ENCODE measurements at places on chromosomes 6 and 20. TPM values are rescaled to one million over a fixed set of nuclear protein-coding genes. Genes with fewer than 3 reads are reported as not detected.

The FOXF2 gene
- 5.2 TPM for total RNA-seq

DNA sequence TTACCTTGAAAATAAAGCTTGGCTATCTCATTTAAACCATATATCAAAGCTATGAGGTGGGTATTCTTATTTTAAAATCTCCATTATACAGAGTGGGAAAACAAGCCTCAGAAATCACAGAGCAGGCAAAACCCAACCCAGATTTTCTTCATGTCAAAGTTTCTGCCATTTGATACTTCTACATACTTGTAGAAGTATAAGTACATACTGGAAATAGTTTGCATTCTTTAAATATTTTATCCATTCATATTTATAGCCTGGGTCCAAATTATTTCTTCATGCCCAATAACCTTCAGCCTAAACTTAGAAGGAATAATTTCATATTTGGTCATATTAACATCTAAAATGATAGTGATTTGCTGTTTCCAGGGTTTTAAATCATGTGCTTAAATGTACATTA, 61.8 kb downstream of the MLIP start:
- H3K4me3 ChIP-seq, result no peak overlapping the region
- no peak for DNase-seq
- H3K36me3 ChIP-seq, result no peaks in the 10 kb centered on the region
- no peak overlapping the region for H3K27ac ChIP-seq
- no peaks in the 10 kb centered on the region for H3K27me3 ChIP-seq

GRCh38 chr6:97177905-97178304, 105.1 kb downstream of the MMS22L start:
- H3K27ac ChIP-seq, result no peak overlapping the region
- H3K4me1 ChIP-seq, result no peaks in the 10 kb centered on the region
- DNase-seq, result no peak
- H3K36me3 ChIP-seq, result no peaks in the 10 kb centered on the region
- H3K27me3 ChIP-seq, result no peaks in the 10 kb centered on the region
- no peak overlapping the region for H3K4me3 ChIP-seq

DNA sequence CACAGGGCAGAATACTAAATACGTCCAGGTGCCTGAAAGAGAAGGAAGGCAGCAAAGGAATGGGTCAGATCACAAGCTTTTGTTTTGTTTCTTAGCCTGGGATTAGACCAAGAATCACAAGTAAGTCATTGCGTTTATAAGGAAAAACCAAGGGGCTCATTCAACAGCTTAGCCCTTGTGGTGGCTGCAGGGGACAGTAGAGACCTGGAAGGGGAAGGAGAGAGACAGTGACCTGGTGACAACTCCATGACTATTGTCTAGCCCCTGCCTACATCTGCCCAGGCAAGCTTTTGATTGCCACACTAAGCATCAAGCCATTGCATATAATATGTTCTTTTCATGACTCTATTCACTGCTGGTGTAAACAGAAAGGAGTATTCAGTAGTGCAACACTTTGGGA, 30.2 kb upstream of the TBC1D7 start:
- H3K36me3 ChIP-seq, result no peaks in the 10 kb centered on the region
- no peak overlapping the region for H3K4me3 ChIP-seq
- H3K27ac ChIP-seq, result no peak overlapping the region
- no peak for DNase-seq
- no peaks in the 10 kb centered on the region for H3K4me1 ChIP-seq

DNA sequence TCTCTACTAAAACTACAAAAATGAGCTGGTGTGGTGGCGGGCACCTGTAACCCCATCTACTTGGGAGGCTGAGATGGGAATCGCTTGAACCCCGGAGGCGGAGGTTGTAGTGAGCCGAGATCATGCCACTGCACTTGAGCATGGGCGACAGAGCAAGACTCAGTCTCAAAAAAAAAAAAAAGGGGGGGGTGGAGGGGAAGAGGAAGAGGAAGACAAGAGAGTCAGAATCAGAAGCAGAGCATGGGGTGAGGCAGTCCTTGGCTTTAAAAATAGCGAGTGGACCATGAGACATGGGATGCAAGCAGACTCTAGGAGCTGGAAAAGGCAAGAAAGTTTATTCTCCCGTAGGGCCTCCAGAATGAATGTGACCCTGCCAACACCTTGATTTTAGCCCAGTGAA, 3.9 kb upstream of the SLC9A8 start:
- DNase-seq, result no peak
- H3K27me3 ChIP-seq, result no peaks in the 10 kb centered on the region
- no peaks in the 10 kb centered on the region for H3K36me3 ChIP-seq
- H3K4me3 ChIP-seq, result no peak overlapping the region

DNA sequence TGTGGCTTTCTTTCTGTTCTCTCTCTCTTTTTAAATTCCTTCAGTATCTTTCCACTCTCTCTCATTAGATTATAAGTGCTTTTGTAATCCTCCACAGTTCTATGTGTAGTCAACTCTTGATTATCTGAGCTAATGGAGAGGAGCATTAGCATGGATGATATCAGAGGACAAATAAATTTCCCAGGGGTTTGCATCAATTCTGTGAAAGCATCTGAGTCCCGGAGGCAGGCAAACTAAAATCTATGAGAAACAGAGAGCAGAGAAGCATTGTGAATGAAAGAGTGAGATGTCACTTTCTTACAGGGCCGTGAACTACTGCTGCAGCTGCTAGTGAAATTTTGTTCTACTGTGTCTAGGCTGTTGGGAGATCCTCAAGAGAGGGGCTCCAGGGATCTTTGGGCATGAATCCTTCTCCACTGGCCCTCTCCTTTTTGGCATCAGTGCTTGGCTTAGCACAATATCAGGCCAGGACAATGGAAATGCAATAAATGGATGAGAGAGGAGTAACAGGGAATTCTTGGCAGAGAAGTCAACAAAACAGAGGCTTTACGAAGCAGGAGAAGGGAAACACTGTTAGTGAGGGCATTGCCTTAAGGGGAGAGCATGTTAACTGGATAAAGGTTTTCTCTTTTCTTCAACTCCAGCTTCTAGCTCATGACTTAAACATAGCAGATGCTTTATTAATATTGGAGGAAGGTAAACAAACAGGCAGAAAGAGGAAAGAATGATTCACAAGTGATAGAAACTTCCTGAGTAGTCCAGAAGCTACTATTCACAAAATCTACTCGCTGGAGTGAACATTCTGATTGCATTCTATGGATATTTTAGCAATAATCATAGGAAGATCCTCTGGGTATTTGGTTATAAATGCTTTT, 847.0 kb upstream of the MAP3K7 start:
- H3K27ac ChIP-seq, result no peak overlapping the region
- H3K36me3 ChIP-seq, result no peaks in the 10 kb centered on the region
- no peaks in the 10 kb centered on the region for H3K27me3 ChIP-seq
- DNase-seq, result no peak

DNA sequence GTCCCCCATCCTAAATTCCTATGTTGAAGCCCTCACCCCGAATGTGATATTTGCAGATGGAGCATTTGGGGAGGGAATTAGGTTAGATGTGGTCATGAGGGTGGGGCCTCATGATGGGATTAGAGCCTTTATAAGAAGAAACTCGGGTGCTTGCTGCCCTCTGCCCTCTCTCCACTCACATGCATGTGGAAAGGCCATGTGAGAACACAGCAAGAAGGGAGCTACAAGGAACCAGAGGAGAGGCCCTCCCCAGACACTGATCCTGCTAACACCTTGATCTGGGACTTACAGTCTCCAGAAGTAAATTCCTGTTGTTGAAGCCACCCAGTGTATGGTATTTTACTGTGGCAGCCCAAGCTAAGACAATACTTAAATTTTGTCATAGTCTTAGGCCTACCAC, 69.6 kb upstream of the TULP1 start:
- H3K4me3 ChIP-seq, result no peak overlapping the region
- no peak for DNase-seq
- peaks cover 74% of the 10 kb centered on the region for H3K36me3 ChIP-seq
- peaks cover 6% of the 10 kb centered on the region for H3K4me1 ChIP-seq

DNA sequence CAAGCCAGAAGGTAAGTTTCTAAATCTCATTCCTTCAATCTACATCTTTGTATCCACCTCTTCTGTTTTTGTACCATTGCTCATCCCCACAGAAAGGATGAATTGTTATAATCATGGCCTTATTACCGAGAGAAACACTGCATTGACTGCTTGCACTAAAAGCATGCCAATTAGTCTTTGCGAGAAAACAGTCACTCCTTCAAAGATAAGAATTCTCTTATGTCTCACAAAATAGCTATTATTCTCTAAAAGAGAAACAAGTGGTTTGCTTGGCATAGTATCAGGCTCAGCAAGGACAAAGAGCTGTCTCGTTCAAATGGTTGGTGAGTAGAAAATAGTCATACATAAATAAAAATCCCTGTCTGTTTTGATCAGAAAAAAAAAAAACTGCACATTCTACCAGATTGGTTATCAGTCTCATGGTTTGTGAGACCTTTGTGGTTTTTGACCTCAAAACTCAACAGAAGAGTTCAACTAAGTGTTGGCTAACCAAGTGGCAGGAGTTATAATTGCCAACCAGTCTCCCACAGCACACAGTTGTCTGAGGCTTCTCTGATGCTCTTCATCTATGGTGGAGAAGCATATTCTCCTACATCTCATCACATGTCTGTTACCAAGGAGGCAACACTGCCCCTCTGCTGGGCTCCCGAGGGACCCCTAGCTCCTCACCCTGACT, 35.1 kb upstream of the ARMH2 start:
- H3K36me3 ChIP-seq, result no peaks in the 10 kb centered on the region
- H3K4me1 ChIP-seq, result no peaks in the 10 kb centered on the region
- no peak overlapping the region for H3K27ac ChIP-seq
- no peak for DNase-seq

DNA sequence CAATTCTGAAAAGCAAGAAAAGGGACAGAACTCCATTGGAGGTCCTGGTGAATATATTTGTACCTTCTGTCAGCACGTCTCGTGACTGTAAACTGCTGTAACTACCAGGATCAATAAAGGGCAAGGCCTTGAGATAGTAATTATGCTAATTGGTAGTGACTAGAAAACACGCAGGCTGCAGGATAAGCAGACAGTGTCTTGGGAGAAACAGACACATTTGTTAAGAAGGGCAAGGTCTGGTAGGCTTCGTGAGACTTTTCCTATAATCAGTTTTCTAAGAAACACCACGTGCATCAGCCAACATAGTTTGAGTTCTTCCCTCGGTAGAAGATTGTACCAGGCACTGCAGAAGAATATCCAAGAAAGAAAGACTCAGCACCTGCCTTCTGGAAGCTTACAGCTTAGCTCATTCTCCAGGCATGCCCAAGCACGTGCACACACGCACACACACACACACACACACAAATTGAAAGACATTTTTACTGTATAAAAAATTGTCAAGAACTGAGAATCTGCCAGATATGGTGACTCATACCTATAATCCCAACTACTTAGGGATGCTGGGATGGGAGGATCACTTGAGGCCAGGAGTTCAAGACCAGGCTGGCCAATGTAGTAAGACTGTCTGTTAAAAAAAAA, 167.0 kb upstream of the SASH1 start:
- no peak overlapping the region for H3K4me3 ChIP-seq
- no peaks in the 10 kb centered on the region for H3K27me3 ChIP-seq
- no peak for DNase-seq
- no peaks in the 10 kb centered on the region for H3K36me3 ChIP-seq
- no peaks in the 10 kb centered on the region for H3K4me1 ChIP-seq

DNA sequence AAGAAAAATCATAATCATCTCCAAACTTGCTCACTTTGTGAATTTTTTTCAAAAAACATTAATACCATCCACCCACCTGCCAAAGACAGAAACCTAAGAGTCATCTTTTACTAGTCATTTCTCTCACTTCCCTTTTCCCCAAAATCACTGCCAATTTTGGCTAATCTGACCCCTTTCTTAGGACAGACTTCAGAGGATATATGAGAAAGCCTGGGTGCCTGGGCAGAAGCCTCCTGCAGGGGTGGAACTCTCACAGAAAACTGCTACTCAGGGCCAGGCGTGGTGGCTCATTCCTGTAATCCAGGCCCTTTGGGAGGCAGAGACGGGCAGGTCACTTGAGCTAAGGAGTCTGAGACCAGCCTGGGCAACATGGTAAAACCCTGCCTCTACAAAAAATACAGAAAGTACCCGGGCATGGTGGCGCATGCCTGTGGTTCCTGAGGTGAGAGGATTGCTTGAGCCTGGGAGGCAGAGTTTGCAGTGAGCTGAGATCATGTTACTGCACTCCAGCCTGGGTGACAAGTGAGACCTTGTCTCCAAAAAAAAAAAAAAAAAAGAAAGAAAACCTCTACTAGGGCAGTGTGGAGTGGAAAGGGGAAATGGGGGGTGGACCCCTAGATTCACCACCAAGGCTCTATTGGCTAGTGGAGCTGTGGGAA, 3.8 kb downstream of the DEK start:
- H3K27me3 ChIP-seq, result no peaks in the 10 kb centered on the region
- H3K4me3 ChIP-seq, result no peak overlapping the region
- peaks cover 19% of the 10 kb centered on the region for H3K36me3 ChIP-seq
- no peak for DNase-seq
- H3K4me1 ChIP-seq, result no peaks in the 10 kb centered on the region
- H3K27ac ChIP-seq, result no peak overlapping the region

DNA sequence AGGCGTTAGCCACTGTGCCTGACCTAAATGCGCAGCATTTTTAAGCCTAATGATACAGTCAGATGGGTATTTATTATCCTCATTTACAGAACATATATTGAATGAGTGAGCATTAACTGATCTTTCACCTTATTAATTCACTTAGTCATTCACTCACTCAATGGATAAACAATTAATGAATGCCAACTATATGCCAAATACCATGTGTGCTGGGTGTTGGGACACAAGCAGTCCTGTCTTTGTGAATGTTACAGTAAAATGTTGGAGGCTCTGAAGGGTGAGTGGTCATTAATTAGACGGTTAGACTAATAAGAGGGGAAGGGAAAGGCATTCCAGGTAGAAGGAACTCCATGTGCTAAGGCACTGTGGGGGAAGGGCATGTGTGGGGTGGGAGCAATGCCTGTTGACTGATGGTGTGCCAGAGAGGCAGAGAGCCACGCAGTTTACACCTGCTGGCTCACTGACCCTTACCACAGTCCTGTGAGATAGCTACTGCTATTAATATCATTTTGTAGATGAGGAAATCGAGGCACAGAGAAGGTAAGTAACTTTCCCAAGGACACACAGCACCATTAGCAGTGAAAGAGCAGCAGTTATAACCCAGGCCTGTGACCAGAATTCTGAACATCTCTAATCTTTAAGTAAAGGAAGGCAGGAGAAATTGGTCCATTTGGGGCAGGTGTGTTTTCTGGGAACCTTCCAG, 38.7 kb upstream of the B4GALT5 start:
- H3K27me3 ChIP-seq, result no peaks in the 10 kb centered on the region
- no peak overlapping the region for H3K27ac ChIP-seq
- H3K4me3 ChIP-seq, result no peak overlapping the region
- no peak for DNase-seq

GRCh38 chr20:15627501-15627903, 945.7 kb downstream of the KIF16B start:
- no peaks in the 10 kb centered on the region for H3K36me3 ChIP-seq
- no peak overlapping the region for H3K4me3 ChIP-seq

DNA sequence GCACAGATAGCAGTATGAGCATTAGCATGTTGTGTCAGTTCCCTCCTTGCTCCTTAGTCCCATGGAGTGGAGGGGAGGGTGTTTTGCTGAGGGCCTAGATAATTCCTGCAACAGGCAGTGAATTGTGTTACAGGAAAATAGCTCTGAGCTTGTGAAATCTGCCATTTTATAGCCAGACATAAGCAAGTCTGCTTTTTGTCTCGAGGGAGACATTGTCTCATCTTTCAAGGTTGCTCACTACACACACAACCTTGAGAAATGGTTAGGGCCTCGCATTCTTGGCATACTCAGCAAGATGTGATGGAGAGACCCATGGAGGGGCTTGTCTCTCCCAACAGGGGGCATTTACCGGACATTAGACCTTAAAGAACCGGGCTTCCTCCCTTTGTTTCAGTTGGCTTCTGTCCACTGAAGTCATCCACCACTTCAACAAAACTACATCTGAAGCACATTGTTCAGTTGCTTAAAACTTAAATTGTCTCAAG, 108.0 kb upstream of the FOXO3 start:
- H3K27ac ChIP-seq, result no peak overlapping the region
- H3K27me3 ChIP-seq, result no peaks in the 10 kb centered on the region
- no peak overlapping the region for H3K4me3 ChIP-seq
- no peaks in the 10 kb centered on the region for H3K4me1 ChIP-seq
- DNase-seq, result no peak
- H3K36me3 ChIP-seq, result no peaks in the 10 kb centered on the region

All from ascending aorta (tissue), 2 donors.